ENCODE measurements at places on chromosomes 3 and 15. TPM values are rescaled to one million over a fixed set of nuclear protein-coding genes. Genes with fewer than 3 reads are reported as not detected.

GRCh38 chr3:37793889-37794591, 67.6 kb upstream of the CTDSPL start:
- no peak overlapping the region for H3K27ac ChIP-seq
- no peak overlapping the region for H3K4me3 ChIP-seq
- H3K27me3 ChIP-seq = no peaks in the 10 kb centered on the region
- H3K4me1 ChIP-seq = no peaks in the 10 kb centered on the region

DNA sequence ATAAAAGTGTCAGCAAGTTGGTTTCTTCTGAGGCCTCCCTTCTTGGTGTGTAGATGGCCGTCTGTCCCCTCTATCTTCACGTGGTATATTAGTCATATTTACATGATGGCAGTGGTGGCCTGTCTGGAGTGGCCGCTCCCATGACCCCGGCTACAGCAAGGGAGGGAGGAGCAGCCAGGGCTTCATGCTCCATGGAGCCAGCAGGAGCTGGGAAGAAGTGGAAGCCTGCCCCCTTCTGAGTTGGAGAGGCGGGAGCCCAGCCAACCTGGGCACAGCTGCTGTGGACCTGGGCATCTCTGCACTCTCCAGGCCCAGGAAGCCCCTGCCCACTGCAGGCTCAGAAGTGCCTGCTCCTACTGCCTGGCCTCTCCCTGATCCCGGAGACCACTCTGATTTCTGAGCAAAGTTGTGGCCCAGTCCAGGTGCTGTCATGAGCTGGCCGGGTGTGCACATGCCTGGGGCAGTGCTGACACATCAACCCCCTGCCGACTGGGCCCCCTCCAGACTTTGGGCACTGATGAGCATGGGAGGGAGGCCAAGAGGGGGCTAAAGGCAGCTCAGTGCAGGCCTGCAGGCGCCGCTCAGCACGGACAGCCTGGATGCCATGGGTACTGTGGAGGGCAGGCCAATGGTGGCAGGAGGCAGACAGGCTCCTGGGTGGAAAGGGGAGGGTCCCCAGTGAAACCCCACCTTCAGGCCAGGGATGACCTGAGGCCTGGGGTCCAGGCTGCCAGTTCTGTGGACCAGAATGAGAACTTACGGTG, 84.8 kb downstream of the SERPINI1 start:
- H3K27ac ChIP-seq = no peak overlapping the region
- no peaks in the 10 kb centered on the region for H3K27me3 ChIP-seq
- no peak for DNase-seq
- peaks cover 2% of the 10 kb centered on the region for H3K4me1 ChIP-seq

DNA sequence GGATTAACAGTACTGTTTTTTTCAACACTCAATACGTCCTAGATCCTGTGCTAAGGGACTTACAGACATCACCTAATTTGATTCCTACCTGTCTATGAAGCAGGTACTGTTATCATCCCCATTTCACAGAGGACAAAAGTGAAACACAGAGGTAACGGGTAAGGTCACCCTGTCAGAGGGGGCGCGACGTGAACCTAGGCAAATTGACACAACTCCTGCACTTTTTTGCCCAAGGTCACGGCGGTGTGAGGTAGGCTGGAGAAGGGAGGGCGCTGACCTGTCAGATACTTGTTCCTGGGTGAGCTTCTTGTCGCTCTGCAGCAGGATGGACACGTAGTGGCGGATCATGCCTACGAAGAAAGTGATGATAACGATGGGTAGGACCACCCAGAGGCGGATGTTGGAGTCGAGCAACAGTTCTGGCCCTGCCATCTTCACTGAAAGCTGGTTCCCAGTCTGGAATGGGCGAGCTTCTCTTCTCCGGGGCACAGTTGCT, 363 bp downstream of the EMC3 start:
- no peak for DNase-seq
- peak overlapping the region; percentile 82 for H3K27ac ChIP-seq
- H3K4me1 ChIP-seq = peaks cover 35% of the 10 kb centered on the region
- no peaks in the 10 kb centered on the region for H3K27me3 ChIP-seq
- peak overlapping the region; percentile 96 for H3K4me3 ChIP-seq

GRCh38 chr3:106172780-106173179, 304.0 kb upstream of the CBLB start:
- no peaks in the 10 kb centered on the region for H3K27me3 ChIP-seq
- H3K4me1 ChIP-seq = no peaks in the 10 kb centered on the region
- H3K36me3 ChIP-seq = no peaks in the 10 kb centered on the region
- H3K4me3 ChIP-seq = no peak overlapping the region
- no peak overlapping the region for H3K27ac ChIP-seq
- DNase-seq = no peak

DNA sequence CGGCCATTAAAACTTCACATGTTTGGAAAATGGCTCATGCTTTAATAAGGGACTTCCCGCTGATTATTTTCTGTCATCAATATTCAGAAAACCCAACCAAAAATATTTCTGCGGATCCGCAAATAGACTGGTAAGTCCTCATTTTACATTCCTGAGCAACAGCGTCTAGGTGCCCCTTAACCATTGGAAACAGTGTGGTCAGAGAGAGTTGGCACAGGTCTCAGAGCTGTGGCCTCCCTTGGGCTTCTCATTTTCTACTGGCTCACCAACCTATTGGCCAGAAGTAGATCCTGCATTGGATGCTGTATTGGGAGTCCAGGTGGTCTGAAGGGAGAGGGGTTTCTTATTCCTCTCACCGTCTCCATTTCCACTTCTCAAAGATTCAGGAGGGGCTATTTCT, 348.1 kb upstream of the DCBLD2 start:
- no peak overlapping the region for H3K27ac ChIP-seq
- no peaks in the 10 kb centered on the region for H3K36me3 ChIP-seq
- H3K4me3 ChIP-seq = no peak overlapping the region
- DNase-seq = no peak
- no peaks in the 10 kb centered on the region for H3K4me1 ChIP-seq

DNA sequence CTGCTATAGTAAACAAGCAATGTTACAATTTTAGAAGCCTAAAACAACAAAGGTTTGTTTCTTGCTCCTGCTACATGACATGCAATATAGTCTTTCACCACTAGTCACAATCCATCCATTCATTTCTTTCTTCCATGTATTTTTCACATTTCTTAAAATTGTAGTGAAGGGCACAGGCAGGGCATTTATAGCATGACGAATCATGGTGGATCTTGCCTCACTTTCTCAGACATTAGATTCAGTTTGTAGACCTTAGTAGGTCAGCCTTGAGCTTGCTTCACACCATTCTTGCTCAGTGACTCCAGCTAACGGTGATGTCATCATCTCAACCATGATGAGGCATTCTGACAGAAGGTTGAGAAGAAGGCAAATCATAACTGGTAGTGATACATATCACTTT, 546.8 kb downstream of the TBL1XR1 start:
- H3K27me3 ChIP-seq = no peaks in the 10 kb centered on the region
- no peaks in the 10 kb centered on the region for H3K36me3 ChIP-seq
- H3K27ac ChIP-seq = no peak overlapping the region
- no peaks in the 10 kb centered on the region for H3K4me1 ChIP-seq
- no peak for DNase-seq

GRCh38 chr3:178712247-178712646, 176.0 kb downstream of the KCNMB2 start:
- H3K4me3 ChIP-seq = no peak overlapping the region
- H3K27ac ChIP-seq = no peak overlapping the region
- no peaks in the 10 kb centered on the region for H3K4me1 ChIP-seq
- H3K36me3 ChIP-seq = no peaks in the 10 kb centered on the region
- DNase-seq = no peak

DNA sequence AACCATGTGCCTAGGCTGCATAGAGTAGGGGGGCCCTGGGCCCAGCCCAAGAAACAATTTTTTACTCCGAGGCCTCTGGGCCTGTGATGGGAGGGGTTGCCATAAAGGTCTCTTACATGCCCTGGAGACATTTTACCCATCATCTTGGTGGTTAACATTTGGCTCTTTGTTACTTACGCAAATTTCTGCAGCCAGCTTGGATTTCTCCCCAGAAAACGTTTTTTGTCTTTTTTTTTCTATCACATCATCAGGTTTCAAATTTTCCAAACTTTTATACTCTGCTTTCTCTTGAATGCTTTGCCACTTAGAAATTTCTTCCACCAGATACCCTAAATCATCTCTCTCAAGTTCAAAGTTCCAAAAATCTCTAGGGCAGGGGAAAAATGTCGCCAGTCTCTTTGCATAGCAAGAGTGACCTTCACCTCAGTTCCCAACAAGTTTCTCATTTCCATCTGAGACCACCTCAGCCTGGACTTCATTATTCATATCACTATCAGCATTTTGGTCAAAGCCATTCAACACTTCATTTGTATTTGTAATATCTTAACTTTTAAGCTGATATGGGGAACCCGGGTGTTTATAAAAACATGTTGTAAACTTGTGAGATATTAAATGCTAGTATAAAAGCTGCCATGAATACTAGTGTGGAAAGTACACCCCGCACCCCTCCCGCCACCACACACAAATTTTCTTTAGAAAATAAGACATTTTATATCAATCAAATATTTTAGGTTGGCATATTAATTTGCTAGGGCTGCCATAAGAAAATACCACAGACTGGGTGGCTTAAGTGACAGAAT, 56.0 kb upstream of the PLSCR4 start:
- no peaks in the 10 kb centered on the region for H3K4me1 ChIP-seq
- no peaks in the 10 kb centered on the region for H3K36me3 ChIP-seq
- DNase-seq = no peak
- H3K27ac ChIP-seq = no peak overlapping the region
- H3K4me3 ChIP-seq = no peak overlapping the region

- no peaks in the 10 kb centered on the region for H3K4me1 ChIP-seq
- peaks cover 26% of the 10 kb centered on the region for H3K36me3 ChIP-seq
- no peaks in the 10 kb centered on the region for H3K27me3 ChIP-seq
- H3K4me3 ChIP-seq = no peak overlapping the region
- no peak for DNase-seq
- H3K27ac ChIP-seq = no peak overlapping the region
Measured at GRCh38 chr3:38382506-38383080, 36.0 kb downstream of the XYLB start.

- H3K27ac ChIP-seq = no peak overlapping the region
- no peaks in the 10 kb centered on the region for H3K4me1 ChIP-seq
- H3K36me3 ChIP-seq = no peaks in the 10 kb centered on the region
- no peaks in the 10 kb centered on the region for H3K27me3 ChIP-seq
- DNase-seq = no peak
Measured at GRCh38 chr3:117308756-117309155, 599.2 kb downstream of the TUSC7 start.

GRCh38 chr3:184351511-184352148, 9.8 kb downstream of the CLCN2 start:
- H3K27ac ChIP-seq = no peak overlapping the region
- H3K4me3 ChIP-seq = no peak overlapping the region
- no peaks in the 10 kb centered on the region for H3K4me1 ChIP-seq
- no peaks in the 10 kb centered on the region for H3K36me3 ChIP-seq
- no peak for DNase-seq

DNA sequence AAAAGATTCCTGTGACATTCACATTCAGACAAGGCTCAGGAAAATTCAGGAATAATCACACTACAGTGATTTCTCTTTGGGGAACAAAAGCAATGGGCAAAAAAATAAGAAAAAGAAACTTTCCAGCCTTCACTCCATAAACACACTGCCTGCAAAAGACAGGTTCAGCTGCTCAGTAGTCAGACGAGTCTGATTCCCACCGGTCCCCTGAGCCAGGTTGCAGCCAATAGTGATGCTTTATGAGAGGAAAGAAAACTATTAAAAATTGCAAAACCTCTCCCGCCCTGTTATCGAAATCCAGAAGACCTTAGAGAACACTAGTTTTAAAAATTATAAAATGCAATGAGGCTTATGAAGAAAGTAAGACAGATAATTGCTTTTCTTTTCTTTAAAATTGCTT, 8.5 kb downstream of the PLCH1 start:
- H3K27ac ChIP-seq = no peak overlapping the region
- H3K4me3 ChIP-seq = no peak overlapping the region
- peaks cover 5% of the 10 kb centered on the region for H3K27me3 ChIP-seq
- H3K4me1 ChIP-seq = no peaks in the 10 kb centered on the region
- H3K36me3 ChIP-seq = no peaks in the 10 kb centered on the region
- no peak for DNase-seq

- no peak for DNase-seq
- no peak overlapping the region for H3K27ac ChIP-seq
Measured at GRCh38 chr15:21261965-21262850, 178.1 kb downstream of the POTEB3 start.

DNA sequence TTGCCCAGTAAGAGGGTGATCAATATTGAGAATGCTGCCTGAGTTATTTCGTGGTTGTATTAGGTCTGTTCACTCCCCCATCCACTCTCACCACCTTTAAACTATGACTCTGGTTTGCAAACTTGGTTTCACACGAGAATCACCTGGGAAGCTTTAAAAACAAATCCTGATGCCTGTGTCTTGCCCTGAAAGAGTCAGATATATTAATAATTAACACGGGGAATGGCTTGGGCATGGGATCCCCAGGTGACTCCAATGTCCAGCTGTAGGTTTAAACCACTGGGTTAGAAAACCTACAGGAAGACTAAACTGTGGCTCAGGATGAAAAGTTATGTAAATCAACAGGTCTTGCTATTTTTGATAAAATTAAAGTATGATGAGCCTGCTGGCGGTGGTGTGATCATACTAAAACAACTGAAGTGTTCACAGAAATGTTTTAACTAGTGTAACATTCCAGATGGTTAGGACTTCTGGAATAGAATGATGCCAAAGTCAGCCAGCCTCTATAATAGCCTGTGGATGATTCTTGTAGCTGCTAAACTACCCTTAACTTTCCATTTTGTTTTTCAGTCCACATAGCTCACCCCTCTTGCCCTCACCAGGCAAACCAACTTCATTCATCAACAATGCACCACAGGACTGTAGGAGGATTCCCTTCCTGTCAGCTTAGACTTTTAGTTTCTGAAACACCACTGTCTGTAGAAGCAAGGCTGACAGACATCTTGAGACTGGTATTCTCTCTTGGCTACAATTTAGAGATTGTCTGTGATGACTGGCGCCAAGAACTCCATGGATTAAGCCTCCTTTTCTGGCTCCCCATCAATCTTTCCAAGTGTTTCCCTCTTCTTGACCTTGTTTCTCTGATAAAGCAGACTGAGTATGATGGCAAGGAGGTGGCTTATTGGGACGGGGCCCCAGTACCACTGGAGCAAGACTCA, 119.1 kb upstream of the ADAMTS9 start:
- no peak for DNase-seq
- no peak overlapping the region for H3K27ac ChIP-seq
- no peaks in the 10 kb centered on the region for H3K4me1 ChIP-seq
- no peaks in the 10 kb centered on the region for H3K27me3 ChIP-seq

GRCh38 chr15:77944002-77944867, 133.3 kb downstream of the TBC1D2B start:
- peaks cover 12% of the 10 kb centered on the region for H3K4me1 ChIP-seq
- peak overlapping the region; percentile 76 for H3K4me3 ChIP-seq
- no peaks in the 10 kb centered on the region for H3K27me3 ChIP-seq

Gene SGO1
- 0.18 TPM for total RNA-seq

Gene TF
- 11.5 TPM for total RNA-seq

Gene SI
- total RNA-seq = not detected

Gene OSTN
- total RNA-seq = 0.07 TPM

Gene GRAMD1C
- total RNA-seq = not detected

Gene CCDC50
- 66.5 TPM for total RNA-seq

Gene ERICH6
- not detected for total RNA-seq
